ENCODE measurements at places on chromosomes 16 and 17.
A peak's percentile ranks its signal among the peaks of the same experiment; 100 is the strongest.

DNA sequence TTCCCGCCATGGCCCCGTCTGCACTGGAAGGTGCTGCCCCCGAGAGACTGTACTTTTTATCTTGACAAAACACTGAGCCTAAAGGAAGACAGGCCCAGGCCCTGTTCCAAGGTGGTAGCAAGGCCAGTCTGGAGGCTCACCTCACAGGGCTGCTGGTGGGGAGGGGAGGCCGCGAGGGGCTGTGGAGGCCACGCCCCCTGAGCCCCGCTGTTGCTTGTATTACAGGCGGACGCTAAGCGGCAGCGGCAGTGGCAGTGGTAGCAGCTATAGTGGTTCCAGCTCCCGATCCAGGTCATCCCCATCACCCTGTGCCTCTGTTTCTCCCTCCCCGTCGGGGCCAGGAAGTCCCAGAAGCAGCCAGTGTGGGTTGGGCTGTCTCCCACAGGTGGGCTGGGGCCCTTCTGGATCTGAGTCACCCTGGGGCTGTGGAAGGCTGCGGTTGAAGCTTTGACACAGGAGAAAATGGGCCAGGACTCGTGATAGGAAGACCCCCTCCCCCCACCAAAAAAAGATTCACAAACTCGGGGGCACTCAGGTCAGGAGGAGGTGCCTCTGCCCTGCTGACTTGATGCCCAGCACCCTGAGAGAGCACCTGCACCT, 13.3 kb upstream of the IL17C start:
- no peak for DNase-seq

- DNase-seq, result no peak
Observed at GRCh38 chr17:77194179-77194578, 53.4 kb downstream of the SEC14L1 start.

DNA sequence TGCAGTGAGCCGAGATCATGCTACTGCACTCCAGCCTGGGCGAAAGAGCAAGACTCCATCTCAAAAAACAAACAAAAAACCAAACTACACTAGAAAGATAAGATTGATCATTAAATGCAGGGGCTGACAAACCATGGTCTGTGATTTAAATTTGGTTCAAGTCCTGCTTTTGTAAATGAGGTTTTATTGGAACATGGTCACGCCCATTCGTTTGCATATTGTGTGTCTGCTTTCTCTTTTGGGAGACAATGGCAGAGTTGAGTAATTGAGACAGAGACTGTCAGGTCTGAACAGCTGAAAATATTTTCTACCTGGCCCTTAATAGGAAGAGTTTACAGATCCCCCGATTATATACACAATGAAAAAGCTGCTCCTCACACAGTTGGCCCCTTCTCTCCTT, 235.5 kb upstream of the EEF2KMT start:
- DNase-seq, result no peak

- DNase-seq, result no peak
Observed at GRCh38 chr16:68739964-68740627, 3.0 kb downstream of the CDH1 start.

DNA sequence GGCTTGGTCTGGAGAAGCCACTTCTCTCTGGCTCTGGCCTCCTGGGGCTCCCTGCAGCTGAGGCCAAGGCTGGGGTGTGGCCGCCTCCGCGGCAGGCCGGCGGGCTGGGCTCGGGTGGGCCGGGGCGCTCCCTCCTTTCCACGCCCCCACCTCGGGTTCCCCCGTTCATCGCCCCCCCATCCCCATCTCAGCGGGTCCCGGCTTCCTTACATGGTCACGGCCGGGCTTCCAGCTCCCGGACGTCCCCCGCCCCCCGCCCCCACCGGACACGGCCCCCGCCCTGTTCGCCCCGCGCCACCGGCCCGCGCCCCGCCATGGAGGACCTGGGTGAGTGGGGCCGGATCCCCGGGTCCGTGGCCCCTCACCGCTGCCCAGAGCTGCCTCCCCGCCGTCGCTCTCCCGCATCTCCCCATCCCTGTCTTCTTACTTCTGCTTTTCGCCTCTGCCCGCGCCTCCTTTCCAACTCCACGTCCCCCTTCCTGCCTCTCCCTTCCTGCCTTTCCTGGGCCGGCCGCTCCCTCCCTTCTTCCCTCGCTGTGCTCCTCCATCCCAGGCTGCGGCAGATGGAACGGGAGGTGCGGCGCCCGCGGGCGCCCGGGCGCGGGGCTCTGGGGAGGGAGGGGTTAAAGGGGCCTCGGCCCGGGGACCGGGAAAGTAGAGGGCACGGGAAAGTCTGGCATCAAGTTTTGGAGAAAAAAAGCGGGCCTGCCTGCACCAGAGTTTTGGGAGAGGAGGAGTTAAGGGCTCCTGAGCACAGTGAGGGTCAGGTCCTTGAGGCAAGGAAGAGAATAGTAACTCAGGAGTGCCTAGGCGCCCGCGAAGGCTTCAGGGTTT, at the start of gene TGFB1I1:
TSS of gene TGFB1I1 (plus strand) at position 278 of the 834 bp plus-strand sequence. CDS start at position 315, 37 bp downstream.
- peak; percentile 52 for DNase-seq

DNA sequence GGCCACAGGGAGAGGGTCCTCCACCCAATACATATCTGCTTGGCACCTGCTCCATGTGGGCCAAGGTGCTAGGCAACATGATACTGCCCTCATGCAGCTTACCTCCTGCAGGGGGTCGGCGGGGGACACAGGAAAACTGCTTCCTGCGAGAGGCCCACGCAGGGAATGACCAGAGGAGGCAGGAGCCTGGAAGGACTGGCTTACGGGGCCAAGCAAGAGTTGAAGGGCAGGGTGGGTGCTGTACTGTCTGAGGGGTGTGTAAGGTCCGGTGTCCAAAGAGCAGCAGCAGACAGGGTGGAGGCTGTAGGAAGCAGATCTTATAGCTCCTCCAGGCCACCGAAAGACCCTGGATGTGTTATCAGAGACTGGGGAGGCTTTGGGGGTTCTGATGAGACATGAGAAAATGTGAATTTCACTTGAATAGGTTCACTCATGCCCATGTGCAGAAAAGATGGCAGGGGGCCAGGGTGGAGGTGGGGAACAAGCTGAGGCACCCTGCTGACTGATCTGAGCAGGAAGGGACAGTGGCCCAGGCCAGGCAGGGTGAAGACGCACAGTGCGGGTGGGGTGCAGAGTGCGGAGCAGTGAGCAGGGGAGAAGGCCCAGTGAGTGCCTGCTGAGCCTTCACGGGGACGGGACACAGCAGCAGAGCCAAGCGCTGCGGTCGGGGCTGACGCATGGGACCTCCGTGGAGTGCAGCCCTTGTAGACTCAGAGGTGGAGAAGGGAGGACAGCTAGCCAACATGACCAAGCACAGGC, 8.3 kb downstream of the FLCN start:
- DNase-seq, result no peak

GRCh38 chr17:47262586-47262985, 9.0 kb downstream of the ITGB3 start:
- DNase-seq, result no peak

- no peak for DNase-seq
Observed at GRCh38 chr16:67164599-67165061, at the start of gene HSF4. Gene HSF4, plus strand, starts transcription at chr16:67164745. Its CDS starts 67 bp downstream, at chr16:67164812.

- peak; percentile 83 for DNase-seq
Observed at GRCh38 chr16:54936979-54937670, 6.5 kb downstream of the IRX5 start.

GRCh38 chr17:59001158-59001814, 105.4 kb downstream of the TRIM37 start:
- no peak for DNase-seq

DNA sequence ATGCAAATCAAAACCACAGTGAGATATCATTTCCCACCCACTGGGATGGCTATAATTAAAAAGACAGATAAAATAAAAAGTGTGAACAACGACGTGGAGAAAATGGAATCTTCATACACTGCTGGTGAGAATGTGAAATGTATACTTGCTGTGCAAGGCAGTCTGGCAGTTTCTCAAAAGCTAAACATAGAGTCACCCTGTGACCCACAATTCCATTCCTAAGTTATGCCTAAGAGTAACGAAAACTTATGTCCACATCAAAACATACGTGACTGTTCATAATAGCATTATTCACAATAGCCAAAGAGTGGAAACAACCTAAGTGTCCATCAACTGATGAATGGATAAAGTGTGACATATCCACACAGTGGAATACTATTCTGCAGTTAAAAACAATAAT, 38.1 kb upstream of the VPS4A start:
- no peak for DNase-seq

DNA sequence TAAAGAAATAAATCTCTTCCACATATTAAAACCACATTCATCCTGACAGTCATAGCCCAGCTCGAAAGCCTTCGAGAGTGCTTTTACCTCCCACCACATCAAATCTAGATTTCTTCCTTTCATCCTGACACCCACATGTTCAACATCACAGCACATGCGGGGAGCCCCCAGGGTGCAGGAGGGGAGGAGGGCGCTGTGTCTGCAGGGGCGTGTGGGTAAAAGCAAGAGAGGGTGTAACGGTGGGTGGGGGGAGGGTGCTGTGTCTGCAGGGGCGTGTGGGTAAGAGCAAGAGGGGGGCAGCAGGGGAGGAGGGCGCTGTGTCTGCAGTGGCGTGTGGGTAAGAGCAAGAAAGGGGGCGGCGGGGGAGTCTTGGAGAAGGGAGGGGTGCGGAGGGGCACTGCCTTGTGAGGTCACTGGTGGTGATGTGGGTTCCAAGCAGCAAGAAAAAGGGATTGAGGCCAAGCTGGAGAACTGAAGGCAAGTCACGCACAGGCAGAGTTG, 34.7 kb downstream of the ADCY9 start:
- no peak for DNase-seq
